ENCODE measurements at places on chromosomes 12 and 14. TPM values are rescaled to one million over a fixed set of nuclear protein-coding genes. Genes with fewer than 3 reads are reported as not detected.

The C12orf76 gene
- total RNA-seq = 19.8 TPM

The ANP32D gene
- total RNA-seq = 0.36 TPM

The RHOJ gene
- 17.2 TPM for total RNA-seq

- DNase-seq = no peak
Measured at GRCh38 chr12:6818222-6818621, 3.4 kb upstream of the GPR162 start.

The SPPL3 gene
- 51.9 TPM for total RNA-seq

The C3AR1 gene
- total RNA-seq = 10.1 TPM

- DNase-seq = no peak
Measured at GRCh38 chr14:74400031-74400685, 25.9 kb downstream of the SYNDIG1L start.

DNA sequence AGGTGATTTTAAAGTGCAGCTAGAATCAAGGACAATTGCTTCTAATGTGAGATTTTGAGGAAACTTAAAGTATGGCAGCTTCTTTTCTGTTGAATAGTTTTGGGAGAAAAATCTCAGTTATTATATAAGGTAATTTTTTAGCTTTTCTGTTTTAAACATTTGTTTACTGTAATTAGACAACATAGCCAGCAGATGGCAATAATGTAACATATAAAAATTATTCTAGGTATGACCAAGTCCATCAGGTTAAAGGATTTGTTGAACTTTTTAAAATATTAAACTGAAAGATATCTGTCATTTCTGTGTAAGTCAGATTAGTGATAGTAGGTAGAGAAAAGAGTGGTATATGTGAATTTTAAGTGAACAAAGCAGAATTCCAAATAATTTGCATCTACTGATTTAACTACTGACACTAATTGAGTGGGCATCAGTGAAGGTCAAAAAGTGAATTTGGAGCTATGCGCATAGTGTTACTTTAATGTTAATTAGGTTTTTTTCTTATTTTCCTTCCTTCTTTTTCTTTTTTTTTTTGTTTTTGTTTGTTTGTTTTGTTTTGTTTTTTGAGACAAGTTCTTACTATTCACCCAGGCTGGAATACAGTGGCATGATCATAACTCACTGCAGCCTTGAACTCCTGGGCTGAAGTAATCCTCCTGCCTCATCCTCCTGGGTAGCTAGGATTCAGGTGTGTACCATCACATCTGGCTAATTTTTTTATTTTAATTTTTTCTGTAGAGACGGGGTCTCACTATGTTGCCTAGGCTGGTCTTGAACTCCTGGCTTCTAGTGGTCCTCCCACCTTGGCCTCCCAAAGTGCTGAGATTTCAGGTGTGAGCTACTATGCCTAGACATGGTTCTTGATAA lies 18.6 kb downstream of the PRORP start:
- no peak for DNase-seq

The OXA1L gene
- total RNA-seq = 81.6 TPM

The PDE3A gene
- total RNA-seq = 3.7 TPM

DNA sequence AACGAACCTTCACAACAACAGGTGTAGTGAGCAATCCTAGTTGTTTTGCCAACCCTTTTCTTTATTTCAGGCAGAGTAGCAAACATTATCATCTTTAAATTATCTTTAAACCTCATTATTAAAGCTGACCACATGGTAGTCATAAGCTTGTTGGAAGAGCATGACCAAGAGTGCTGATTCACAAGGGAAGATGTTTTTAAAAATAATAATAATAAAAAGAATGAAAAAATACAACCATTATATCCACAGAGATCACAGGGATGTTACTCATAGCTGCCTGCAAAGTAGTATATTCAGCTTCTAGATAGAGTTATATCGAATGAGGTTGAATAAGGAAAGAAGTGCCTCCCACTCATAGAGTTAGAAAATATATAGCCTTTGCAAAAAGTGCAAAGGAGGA lies 101.0 kb upstream of the FLRT2 start:
- DNase-seq = no peak

- DNase-seq = no peak
Measured at GRCh38 chr12:79848339-79848738, 86.6 kb downstream of the PPP1R12A start.

The RGS6 gene
- 0.53 TPM for total RNA-seq

The CLEC2A gene
- not detected for total RNA-seq

DNA sequence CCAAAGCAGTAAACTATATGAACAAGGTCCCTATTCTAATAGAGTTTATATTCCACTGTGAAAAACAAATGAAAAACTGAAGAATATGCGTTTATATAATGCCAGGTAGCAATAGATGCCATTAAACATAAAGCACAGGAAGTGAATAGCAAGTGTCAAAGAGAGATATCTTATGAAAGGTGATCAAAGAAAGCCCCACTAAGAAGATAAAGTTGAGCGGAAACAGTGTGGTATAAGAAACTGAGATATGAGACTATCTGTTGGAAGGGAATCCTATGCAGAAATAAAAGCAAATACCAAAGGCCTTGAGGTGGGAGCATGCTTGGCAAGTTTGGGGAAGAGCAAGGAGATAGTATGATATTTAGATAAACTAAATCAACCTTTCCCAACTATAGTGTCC lies 123.1 kb upstream of the FAR2 start:
- DNase-seq = no peak

- DNase-seq = no peak
Measured at GRCh38 chr14:23177181-23177580, 6.3 kb downstream of the SLC7A8 start.

The AQP2 gene
- total RNA-seq = not detected

The SLC16A7 gene
- 17.1 TPM for total RNA-seq

The RBP5 gene
- 3.5 TPM for total RNA-seq

DNA sequence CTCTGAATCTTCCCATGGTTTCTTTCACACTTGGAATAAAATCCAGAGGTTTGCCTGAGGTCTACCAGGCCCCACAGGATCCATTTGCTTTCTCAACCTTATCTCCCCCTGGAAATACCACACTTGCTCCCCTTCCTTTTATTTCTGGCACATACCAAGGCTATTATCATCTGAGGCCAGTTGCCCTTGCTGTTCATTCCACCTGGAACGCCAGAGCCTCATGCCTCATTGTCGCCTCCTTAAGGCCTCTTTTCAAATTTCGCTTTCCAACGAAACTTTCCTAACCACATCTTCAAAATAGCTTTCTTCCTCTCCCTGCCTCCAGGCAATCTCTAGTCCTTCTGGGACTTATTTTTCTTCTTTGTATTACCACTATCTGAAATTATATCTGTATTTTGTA lies 11.2 kb upstream of the LRIG3 start:
- no peak for DNase-seq

GRCh38 chr12:15830538-15830937 lies 41.4 kb upstream of the EPS8 start:
- DNase-seq = no peak

- DNase-seq = no peak
Measured at GRCh38 chr14:52286661-52287649, 19.5 kb downstream of the PTGDR start.

The CD163 gene
- total RNA-seq = 203 TPM

GRCh38 chr12:79559591-79559990 lies 131.2 kb downstream of the PAWR start:
- no peak for DNase-seq

DNA sequence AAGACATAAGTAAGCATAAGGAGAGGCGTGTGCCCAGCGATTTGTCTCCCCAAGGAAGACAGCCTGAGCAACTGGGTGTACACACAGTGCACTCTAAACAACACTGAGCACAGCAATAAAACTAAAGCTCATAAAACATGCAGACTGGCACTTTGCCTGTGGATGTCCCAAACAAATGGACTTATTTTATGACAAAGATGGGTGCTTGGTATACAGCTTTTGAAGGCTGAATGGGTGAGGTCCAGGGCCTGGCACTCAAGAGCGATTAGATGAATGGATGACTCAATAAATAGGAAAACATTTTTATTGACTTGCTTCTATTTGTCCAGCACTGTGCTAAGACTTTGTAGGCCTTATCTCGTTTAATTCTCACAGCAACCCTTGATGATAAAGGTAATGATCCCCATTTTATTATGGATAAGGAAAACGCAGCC lies 28.5 kb downstream of the LGMN start:
- DNase-seq = no peak

GRCh38 chr12:107271523-107271922 lies 178.2 kb upstream of the CRY1 start:
- no peak for DNase-seq

DNA sequence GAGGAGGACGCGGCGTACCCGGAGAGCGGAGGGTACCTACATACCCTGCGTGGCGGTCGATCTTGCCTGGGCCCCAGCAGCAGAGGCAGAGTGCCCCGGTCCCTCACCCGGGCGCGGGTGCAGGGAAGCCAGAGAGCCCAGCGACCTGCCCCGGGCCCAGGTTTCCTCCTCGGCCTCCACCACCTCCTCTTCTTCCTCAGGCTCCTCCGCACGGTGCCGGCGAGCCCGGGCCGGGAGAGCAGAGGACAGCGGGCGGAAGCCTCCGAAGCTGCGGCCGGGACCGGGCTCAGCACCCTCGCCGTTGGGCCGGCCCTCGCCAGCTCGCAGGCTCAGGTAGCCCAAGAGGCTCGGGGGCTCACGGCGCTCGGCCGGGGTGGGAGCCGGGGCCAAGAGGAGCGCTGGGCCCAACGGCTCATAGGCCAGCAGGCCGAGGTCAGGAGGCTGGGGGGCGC lies 6.6 kb downstream of the ZNF219 start:
- no peak for DNase-seq

GRCh38 chr14:100588671-100589070 lies 1.5 kb upstream of the BEGAIN start:
- DNase-seq = no peak

The TDRD9 gene
- total RNA-seq = 5.1 TPM

The HVCN1 gene
- 6.4 TPM for total RNA-seq

DNA sequence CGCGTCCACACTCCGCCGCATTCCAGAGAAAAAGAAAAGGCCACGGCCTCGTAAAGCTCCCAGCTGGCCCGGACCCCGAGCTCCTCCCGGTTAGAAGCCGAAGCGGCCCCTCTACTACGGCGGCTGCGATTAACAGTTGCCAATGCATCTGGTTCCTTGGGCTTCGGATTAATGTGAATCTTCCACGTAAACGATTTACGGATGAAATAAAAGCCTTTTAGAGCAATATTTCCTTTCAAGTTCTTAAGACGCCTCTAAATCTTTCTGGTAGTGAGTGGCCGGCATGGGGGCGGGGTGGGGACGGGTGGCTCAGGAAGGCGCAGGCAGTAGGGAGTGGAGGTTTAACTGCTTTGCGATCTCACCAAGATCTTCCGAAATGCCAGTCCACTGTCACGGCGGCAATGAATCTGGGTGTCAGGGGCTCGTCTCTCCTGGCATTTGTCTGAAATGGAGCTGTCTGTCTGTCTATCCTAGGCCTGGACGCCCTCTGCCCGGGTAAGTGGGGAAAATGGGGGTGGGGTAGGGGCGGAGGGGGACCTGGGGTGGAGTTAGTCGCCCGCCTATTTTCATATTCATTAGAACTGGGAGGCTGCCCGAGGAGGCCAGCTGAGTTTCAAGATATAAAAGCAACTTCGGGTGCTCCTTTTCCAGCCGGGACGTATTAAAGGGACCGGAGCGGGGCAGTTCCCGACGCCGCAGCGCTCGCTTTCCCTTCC lies 413 bp upstream of the ALX1 start:
- DNase-seq = no peak

DNA sequence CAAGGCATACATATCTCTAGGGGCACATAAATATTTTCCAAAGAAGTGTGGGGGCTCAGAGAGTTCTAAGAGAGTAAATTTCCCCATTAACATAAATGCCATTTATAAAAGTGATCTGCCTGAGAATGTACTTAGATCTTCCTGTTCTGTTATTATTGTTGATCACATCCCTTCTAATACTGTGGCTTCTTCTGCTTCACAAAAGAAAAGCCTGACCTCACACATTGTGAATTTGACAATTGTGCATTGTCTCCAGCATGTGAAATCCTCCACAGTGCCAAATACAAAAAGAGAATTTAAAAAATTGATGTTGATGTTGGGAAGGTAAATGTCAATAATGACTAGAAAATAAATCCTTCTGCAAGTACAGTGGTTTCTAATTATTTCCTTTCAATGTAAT lies 330.5 kb upstream of the LRIG3 start:
- DNase-seq = no peak

DNA sequence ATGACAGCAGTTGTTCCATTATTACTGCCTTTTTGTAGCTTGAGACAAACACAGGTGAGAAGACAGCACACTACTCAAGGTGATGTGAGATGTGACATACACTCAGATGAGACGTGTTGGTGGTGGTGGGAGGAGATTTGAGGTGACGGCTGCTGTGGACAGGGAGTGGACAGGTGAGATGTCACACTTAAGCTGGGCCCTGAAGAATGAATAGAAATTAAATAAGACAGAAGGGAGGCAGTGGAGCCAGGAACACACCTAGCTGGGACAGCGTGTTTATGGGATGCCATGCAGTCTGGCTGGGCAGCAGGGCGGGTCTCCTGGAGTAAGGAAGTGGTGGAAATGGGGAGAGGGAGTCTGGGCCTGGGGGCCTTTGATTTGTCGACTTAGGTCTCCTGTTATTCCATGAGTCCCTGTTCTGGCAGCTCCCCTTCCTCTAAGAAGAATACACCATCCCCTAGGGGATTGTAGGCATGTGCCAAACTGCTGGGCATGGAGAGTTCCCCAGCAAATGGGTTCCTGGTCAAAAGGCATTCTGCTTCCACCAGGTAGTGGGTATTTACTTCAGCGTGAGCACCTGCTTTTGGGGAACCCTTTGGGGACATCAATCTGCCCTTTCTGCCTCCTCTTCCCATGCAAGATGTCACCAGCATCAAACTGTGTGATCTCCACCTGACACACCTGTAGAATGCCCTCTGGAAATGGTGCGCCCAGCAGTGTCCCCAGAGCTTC lies 71.2 kb upstream of the ESRRB start:
- no peak for DNase-seq

The KRT85 gene
- not detected for total RNA-seq

The EIF2S3B gene
- total RNA-seq = 0.81 TPM

DNA sequence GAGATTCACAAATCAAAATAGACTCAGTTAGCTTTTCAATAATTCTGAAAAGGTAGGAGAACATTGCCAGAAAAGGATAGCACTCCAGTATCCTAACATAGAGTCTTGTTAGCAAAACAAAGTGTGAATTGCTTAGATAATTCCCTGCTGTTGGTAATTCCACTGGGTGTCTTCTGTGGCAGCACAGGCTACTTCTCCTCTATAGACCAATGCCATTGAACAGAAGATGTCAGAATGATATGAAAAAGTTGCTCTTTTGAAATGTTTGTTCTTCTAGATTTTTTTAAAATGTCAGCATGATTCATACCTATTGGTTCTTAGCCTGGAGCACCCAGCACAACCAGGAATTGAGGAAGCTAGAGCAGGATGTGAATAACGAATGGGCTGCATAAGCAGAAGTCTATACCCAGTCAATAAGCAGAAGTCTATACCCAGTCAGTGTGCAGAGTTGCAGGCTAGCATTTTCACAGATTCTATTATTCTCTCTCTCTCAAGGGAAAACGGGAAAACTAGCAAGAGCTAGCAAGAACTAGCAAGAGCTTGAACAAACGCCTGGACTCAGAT lies 112.8 kb downstream of the SYT1 start:
- no peak for DNase-seq

- DNase-seq = no peak
Measured at GRCh38 chr14:77424862-77425261, 1.5 kb upstream of the NOXRED1 start.
